Activated naive CD4-positive, alpha-beta T cell (primary cell): ENCODE measurements at places on chromosomes 7 and 10.
A peak's percentile ranks its signal among the peaks of the same experiment; 100 is the strongest.

DNA sequence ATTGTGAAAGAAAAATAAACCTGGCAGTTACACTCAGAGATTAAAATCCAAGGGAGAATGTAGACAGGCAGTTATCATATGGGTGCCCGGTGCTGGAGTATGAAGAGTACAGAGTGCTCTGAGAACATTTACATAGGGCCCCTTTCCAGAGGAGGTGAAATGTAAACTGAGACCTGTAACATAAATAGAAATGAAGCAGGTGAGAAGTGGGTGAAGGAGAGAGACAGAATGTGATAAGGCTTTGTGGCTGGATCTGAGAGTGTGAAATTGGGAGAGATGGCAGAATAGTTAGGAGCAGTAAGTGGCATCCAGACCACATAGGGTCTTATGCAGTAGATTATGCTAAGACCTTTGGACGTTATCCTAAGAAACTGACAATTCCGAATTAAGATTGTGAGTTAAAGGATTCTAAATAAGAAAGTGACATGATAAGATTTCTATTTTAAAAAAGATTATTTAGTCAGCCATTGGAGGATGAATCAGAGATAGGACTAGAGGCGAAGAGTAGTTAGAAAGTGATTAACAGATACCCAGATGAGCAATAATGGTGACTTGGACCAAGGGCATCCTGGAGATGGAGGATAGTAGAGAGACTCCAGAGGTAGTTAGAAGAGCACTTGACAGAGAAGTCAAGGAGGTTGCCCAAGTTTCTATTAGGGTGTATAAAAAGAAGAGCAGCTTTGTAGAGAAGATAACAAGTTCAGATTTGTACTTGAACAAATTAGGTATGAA, 36.7 kb downstream of the DNAH11 start:
- no peak for DNase-seq

- no peak for DNase-seq
Observed at GRCh38 chr7:50667789-50668226, 102.6 kb upstream of the DDC start.

GRCh38 chr10:115939101-115939854, 333.7 kb downstream of the GFRA1 start:
- no peak for DNase-seq

DNA sequence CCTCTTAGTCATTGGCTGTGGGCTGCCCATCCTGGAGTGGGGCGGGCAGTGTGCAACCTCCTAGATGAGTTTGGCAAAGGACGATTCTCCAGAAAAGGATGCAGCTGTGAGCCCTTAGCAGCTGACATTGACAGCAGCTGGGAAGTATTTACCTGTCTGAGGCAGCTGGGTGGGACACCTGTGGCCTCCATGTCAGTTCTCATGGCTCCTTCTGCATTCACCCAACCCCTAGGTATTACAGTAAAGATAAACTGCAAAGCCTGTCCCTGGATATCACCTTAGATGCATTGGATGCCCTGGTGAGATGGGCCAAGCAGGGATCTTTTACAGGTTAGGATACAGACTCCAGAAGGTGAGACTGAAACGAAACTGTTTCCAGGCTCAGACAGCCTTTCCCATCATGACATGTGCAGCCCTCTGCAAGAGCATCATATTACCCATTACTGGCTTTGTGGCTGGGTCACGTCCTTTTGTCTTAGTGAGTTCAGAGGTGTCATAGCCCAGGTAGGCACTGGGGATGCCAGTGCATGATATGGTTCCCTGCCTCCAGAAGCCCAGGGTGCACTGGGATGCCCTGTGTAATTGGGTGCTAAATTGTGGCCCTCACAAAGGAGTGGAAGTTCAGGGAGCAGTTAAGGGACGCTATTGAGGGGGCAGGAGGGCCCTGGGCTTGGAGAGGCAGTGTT, 28.9 kb downstream of the MINDY4 start:
- DNase-seq, result no peak

GRCh38 chr10:113557424-113557862, 4.6 kb downstream of the HABP2 start:
- no peak for DNase-seq

GRCh38 chr10:95458871-95459270, 102.3 kb downstream of the SORBS1 start:
- no peak for DNase-seq

DNA sequence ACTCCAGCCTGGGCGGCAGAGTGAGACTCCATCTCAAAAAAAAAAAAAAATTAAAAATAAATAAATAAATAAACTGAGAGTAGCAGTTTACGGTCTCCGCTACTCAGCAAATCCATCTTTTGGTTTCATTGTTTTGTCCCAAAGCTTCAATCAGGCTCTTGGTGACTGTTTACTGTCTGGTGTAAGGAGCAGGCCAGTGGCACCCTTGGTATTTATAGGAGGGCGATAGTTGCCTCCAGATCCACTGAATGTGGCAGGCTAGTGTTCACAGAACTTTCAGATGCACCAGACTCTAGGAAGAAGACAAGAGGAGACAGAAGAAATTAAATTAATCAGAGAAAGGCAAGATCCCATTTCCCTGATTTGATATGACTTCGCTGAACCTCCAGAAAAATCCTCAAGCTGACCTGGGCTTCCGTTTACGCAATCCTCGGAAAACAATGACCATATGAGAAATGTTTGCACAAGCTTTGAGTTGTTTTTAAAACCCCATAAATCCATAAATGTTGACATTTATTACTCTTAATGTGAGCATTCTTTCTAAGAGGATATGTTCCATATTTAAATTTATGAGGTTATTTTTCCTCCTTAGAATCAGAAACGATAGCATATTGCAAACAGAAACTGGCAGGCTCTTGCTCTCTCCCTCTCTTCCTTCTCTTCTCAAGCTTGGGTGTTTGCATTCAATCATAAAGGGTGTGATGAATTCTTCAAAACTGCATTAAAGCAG, 7.1 kb upstream of the MUC3A start:
- no peak for DNase-seq

DNA sequence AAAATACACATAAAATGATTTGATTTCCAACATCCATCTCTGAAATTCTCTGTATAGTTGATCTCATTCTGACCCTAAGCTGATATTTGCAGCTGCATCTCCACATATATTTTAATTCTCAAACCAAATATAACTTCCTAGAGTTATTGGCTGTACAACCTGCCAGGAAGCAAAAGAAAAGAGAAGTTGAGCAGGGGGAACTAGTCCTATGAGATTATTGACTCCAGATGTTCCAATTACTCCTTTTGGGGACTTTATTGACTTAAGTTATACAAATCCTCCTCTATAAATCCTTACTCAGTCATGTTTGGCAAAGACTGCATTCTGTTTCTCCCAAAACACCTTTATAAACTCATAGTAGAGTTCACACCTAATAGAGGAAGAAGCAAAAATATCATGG, 599.4 kb upstream of the ANKRD30A start:
- no peak for DNase-seq

GRCh38 chr10:116772909-116773705, 30.7 kb upstream of the HSPA12A start:
- no peak for DNase-seq

- DNase-seq, result no peak
Observed at GRCh38 chr10:78351283-78351682, 317.6 kb downstream of the RPS24 start.

DNA sequence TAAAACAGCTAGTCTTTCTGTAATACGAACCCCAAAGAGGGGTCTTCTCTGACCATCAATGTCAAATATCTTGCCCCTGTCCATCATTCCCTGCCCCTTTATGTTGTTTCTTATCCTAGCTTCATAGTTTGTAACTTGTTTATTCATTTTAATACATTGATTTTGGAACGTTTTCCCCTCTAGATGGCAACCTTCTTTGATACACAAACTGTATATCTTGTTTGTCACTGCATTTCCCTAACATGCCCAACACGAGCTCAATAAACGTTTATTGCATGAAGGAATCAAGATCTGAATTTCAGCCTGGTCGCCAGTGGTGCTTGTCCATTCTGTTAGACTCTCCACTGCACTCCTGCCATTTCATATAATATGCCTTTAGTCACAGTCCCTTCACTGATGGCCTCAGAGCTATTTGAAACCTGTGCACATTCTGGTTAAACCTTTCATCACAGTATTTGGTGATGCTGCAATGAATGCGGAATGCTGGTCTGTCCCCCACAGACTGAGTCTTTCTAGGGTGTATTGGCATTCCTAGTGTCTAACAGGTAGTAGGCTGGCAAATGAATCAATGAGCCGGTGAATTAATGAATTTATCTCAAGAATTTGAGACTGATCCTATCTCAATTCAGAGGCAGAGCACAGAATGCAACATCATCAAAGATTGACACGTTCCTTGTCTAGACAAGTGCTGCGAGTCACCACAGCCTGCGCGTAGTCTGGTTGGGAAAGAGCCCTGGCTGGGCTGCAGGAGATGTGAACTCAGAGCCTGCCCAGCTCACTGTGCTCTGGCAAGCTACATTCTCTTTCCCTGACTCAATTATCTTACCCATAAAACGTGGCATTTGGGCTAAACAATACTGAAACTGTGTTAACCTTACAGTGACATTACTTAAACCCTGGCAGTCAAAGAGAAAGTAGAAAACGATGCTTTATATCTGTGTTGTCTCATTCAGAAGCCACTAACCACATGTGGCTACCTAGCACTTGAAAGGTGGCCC, 55.2 kb upstream of the FRMD4A start:
- DNase-seq, result peak; percentile 2

DNA sequence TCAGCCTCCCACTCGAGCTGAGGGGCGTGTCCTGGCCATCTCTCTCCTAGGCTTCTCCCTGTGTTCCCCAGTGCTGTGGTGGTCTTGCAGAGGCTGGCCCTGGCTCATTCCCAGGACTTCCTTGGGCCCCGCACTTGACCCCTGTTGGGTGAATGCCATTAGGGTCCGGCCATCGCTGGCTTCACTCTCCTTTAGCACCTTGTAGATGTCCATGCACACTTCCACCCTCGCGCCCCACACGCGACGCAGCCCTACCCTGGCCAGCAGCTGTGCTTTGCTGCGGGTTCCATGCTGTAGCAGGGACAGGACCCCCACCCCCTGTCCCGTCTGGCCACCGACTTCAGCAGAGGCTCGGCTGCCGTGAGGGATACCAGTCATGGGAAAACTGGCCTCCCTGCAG, 46.3 kb downstream of the PITRM1 start:
- DNase-seq, result no peak

- DNase-seq, result no peak
Observed at GRCh38 chr7:47370461-47371042, 211.4 kb downstream of the TNS3 start.

DNA sequence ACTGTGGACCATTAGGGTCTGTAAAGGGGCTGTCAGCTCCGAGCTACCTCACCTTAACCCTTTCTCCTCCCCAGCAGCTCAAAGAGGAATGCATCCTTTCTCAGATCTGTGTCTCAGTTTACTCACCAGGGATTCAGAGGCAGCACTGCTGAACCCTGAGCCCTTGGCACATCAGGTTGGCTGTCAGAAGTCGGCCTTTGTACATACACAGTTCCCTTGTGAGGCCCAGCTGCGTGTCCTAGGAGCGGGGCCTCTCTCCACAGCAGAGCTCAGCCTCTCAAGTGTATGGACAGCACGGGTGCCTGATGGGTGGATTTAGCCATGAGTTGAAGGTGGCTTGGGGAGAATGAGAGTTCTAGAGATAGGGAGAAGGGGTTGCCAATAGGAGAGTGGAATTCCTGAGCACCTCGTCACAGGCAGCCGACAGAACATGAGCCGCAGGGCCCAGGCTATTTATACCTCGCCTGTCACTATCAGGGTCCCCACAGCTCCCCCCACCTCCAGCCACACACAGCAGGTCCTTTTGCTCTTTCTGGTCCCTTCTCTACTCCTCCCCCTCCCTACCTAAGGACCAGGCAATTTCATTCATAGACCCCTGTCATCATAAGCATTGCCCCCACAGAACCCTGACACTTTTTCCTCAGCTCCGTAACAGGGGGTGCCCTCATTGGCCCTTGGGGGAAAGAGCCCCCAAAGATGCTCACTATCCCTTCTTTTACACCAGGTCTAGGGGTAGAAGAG, 2.1 kb upstream of the FLNC start:
- DNase-seq, result no peak

- DNase-seq, result no peak
Observed at GRCh38 chr7:48171202-48171601, at the start of gene ABCA13. TSS of gene ABCA13 (plus strand) at chr7:48171458. CDS start at chr7:48171484, 26 bp downstream.

- DNase-seq, result no peak
Observed at GRCh38 chr10:5522913-5523560, 1.7 kb upstream of the CALML3 start.

DNA sequence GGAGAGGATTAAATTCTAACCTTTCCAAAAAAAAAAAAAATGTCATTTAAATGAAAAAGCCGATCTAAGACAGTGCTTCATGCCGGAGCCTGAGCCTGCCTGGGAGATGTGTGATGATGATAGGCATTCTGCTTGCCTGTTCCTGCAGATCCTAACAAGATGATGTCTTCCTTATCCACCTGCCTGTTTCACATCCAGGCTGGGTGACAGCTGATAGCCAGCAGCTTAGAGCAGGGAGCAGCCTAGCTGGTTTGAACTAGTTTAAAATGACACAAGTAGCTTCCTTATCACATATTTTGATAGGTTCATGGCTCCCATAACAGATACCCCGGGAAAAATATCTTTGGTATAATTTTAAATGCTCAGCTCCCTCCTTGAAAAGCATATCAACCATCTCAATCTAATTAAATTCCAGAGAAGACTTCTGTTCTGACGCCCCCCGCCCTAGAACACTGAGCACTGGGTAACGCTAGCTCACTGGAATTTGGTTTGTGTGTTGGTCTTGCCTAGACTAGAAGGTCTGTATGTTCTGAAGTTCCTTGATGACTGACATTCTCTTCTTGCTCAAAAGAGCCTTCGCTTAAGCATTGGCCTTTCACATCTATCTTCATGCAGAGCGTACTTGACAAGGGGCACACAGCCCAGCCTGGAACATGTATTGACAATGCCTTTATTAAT, 96.9 kb upstream of the FGFR2 start:
- DNase-seq, result no peak

GRCh38 chr10:128568491-128568890, 442.3 kb upstream of the MKI67 start:
- no peak for DNase-seq

DNA sequence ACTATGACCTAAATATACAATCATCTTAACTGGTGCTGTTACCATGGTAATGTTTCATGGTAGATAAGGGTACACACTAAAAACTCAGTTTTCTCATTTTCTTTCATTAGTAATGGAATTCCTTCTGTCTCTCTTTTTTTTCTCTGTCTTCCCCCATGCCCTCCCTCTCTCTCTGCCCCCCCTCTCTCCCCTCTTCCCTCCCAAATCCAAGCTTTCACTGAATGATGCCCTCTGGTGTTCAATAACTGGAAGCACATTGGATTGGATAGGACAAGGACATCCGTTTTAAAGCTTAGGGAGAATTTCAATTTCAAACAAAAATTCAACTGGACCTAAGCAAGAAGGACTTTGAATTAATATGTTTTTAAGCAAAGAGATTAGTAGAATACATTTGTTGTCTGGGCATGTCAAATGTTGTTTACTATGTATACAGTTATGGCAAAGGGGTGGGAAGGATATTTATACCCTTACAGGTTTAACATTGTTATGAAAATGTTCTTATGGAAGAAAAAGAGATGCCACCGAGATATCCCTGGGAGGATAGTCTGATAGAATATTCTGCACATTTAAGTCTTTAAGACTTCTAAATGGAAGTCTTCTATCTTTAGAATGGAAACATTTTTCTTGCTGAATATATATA, 6.1 kb downstream of the CHRM2 start:
- no peak for DNase-seq

GRCh38 chr10:84549368-84550165, 221.2 kb downstream of the CCSER2 start:
- no peak for DNase-seq

- no peak for DNase-seq
Observed at GRCh38 chr10:47062441-47063200, 151.4 kb downstream of the PTPN20 start.
